ENCODE measurements at places on chromosomes 12 and 14.

DNA sequence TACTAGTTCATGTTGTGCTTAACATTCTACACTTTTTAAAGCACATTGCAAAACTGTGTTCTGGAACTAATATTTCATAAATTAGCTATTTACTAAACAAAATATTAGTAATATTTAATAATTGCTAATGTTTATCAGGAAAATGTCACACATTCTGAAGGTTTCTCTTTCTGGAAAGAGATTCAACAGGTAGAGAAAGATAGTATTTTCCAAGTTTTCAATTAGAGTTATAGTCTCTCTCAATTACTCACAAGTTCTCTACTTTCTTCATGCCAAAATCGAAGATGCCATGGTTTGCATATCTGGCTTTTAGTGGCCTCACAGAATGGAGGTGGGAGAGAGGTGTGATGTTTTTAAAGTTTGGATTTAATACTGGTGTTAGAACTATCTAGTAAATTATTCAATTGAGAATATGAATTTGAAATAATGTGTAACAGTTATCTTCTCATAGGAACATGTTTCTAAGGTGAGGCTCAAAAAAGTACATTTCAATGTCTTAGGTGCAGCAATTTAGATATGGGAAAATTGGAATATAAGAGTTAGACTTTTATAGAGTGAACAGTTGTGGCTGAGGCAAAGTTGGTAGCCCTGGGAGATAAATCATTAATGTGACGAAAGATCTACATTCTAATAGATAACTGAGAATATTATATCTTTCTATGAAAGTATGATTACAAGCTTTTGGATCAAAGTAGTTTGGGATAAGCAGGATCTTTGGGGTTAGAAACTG, 1.5 kb downstream of the LUM start:
- no peak for DNase-seq

DNA sequence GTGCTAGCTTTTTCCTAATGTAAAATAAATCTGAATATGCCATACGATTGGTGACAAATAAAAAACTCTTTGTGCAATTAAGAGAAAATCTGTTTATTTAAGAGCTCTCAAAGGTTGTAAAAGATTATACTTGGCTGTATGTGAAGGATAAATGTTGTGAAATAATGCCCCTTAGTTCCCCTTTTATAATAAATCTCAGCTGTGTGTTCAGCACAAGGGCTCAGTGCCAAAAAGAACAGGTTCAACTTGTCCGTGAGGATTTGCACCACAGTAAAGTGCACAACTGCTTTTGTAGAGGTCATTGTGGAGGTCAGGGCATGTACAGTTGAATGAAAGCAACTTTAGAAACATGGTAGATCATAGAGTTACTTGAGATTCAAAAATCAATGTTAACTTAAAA, 118.6 kb downstream of the TRMT5 start:
- no peak for DNase-seq

- peak; percentile 82 for DNase-seq
Observed at GRCh38 chr12:26239122-26239851, 43.9 kb downstream of the SSPN start.

DNA sequence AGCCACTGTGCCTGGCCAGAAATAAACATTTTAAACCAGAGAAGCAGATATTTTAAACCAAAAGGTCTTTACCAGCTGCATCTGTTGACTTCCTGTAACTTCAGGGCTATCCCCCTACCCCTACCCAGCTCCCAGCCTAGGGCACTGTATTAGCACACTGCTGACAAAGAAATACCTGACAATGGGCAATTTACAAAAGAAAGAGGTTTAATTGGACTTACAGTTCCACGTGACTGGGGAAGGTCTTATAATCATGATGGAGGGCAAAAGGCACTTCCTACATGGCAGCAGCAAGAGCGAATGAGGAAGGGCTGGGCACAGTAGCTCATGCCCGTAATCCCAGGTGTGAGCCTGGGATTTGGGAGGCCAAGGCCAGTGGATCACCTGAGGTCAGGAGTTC, 26.0 kb downstream of the GEMIN2 start:
- no peak for DNase-seq

GRCh38 chr14:60495946-60496345, 10.1 kb upstream of the C14orf39 start:
- DNase-seq = no peak

DNA sequence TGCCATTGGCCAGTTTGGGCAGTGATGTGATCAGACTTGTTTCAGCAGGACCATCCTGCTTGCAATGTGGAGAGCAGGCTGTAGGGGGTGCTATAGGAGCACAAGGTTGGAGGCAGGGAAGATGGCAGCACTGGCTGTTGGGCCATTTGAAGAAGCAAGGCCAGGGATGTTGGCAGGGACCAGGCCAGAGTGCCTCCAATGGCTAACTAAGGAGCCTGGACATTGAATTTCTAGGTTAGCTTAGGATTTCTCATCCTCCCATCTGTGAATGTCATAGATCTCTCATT, 23.5 kb downstream of the FGF23 start:
- no peak for DNase-seq

DNA sequence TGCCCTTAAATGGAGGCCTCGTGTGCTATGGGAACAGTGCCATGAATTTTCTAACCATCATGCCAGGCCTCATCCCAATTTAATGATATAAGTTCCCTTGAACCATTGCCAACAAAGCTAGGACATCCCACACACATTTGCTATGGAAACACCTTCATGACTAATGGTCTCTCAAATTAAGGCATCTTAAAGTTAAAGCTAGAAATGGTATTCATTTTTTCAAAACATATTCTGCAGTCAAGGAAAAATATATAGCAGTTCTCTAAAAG, 117.3 kb downstream of the BTG1 start:
- no peak for DNase-seq

- no peak for DNase-seq
Observed at GRCh38 chr12:67876305-67876915, 112.8 kb upstream of the IFNG-AS1 start.

DNA sequence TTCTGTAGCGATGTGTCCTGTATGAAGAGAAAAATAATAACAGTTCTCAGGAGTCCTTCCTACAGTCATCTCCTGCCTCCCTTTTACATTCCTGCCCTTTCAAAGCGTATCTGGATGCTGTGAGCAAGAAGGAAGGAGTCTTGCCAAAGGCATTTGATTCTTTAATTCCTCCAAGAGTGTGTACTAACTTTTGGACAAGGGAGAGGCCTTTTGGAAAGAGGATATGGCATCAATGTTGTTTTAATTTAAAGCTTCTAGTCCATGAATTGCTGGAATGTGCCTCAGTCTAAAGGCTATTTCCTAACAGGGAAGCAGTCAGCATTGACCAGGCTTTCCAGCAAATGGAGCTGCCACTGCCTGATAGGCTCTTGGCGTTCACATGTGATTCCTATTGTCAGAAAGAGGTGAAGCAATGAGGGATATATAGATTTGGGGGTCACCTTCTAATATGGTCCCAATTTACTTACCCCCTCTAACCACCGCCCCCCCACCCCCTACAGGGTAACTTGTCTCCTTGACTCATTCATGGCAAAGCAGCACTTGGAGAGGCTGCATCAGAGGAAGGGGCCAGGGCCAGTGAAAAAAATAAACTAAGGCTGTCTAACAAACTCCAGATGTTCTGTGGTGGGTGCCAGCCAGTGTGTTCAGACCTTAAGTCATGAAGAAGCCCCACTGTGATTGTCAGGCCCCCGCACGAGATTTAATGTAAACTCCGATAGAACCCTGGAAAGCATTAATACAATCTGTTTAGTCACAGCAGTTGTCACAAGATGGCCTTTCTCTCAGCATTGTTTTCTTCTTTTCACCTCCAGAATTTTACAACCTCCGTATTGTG, 220.3 kb downstream of the FBXL14 start:
- DNase-seq = no peak

DNA sequence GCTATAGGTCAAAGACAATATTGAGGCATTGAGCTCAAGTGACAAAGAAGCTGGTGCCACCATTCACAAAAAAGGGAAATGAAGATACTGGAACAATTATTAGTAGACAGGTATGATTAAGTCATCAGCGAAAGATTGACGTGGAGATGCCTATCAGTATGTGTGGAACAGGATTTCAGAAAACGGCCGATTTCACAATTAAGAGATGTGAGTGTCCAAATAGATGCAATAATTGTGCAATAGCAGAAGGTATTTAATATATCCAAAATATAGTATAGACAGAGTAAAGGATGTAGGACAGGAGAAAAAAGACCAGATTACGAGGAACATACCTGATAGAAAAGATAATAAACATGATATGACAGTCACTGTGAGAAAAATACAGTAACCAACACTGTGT, 433.1 kb downstream of the C12orf50 start:
- DNase-seq = no peak

DNA sequence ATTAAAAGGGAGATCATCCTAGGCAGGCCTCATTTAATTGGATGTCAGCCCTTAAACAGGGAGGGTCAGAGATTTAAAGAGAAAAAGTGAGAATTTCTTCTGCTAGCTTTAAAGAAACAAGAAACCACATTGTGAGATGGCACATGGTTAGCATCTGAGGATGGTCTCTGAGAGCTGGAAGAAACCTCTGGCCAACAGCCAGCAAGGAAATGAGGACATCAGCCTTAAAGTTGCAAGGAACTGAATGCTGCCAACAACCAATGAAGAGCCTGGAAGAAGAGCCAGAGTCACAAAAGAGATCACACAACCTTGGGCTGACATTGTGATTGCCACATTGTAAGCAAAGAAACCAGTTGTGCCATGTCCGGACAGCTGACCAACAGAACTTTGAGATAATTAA, 17.5 kb upstream of the FAR2 start:
- DNase-seq = no peak

DNA sequence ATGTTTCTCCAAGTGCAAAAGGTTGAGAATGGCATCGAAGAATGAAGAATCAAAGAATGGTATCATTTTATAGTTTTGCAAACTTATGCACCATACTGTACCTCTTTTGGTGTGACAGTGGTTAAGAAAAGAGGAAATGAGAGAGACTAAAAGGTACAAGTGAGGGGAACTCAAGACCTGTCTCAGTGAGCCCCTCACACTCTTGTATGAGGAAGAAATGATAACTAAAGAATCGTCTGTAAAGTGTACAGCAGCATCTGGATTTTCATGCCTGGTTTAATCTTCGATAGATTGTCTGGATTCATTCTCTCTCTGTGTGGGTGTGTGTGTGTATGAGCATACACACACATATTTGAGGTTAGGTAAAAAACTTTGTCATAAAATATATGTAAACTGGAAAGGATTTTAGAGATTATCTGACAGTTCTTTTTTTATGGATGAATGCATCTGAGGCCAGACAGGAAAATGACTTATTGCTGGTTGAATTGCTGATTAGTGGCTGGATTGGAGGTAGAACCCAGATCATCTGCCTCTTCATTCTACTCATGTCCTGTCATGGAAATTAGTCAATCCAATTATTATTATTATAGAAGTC, 16.0 kb upstream of the SLC38A2 start:
- DNase-seq = no peak

GRCh38 chr14:81363746-81364378, 36.3 kb downstream of the STON2 start:
- DNase-seq = no peak

- DNase-seq = no peak
Observed at GRCh38 chr12:107325075-107325608, 231.8 kb upstream of the CRY1 start.

DNA sequence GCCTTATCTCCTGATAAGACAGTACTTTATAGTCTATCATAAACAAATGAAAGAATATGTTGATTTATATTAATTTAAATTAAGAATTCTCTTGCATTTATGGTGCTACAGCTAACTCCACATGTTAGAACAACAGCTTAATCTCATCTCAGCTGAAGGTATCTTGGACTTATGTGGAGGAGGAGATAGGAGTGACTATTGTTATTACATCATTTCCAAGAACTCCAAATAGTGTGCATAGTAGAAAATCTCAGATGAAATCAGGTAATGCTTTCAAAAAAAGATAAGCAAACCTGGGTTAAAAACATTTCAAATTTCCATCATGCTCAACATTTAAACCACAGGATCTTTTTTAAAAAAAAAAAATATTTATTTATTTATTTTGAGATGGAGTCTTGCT, 31.3 kb upstream of the ISM2 start:
- no peak for DNase-seq

DNA sequence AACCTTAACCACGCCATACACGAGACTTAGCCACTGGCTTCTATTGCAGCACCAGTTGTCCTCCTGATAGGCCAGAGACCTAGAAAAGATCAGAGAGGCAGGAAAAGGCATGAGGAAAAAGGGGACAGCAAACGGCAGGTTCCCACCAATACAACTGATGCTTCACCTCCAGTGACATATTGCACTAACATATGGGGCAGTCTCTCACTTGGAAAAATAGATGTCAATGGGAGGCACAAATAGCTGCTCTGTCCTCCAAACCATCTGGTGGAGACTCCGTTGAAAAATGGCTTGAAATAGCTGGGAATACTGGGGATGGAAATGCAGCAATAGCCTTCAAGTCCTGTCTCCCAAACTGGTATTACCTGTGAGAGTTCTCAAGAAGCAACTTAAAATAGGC, 20.3 kb downstream of the SLC8A3 start:
- DNase-seq = no peak

DNA sequence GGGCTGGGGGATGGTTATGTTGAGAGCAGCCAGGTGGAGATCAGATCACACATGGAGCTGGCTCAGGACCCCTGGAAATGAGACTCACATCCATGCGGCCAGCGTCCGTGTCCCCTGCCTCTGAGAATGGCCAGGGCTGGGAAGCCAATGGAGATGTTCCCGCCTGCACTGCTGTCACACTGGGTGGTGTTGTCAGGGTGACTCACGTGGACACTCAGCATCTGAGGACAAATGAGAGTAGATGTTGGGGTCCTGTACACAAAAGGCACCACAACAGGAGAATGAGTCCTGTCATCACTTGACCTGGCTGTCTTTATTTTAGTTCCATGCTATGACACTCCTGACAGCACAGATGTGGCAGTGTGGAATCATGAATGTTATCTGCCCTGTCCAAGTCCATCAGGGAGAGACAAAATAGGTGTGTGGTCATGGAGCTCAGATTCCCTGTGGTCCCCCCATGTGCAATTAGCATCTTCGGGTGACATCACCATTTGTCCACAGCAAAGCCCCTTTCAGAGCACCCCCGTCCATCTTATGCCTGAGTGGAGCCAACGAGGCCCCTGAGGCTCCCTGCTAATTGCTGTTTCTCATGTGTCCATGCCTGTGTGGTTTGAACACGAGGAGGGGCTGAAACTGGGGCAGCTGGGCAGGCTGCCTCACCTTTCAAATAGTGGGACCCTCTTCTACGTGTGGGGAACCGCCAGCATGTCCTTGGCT, 393.5 kb downstream of the AACS start:
- DNase-seq = no peak

- DNase-seq = no peak
Observed at GRCh38 chr12:46664761-46665287, 161.0 kb downstream of the SLC38A4 start.

DNA sequence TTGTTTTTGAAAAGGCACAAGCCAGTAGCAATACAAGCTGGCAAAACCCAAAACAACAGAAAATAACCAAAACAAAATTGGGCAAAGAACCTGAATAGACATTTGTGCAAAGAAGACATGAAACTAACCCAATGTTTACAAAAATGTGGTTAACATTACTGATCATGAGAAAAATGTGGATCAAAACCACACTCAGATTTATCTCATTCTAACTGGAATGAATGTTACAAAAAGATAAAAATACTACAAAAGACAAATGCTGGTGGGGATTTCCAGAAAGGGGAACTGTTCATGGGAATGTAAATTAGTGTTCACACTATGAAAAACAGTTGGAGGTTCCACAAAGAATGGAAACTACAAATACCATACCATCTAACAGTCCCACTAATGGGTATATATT, 26.6 kb downstream of the ASCL4 start:
- no peak for DNase-seq
